ENCODE measurements at places on chromosomes 3 and 15. TPM values are rescaled to one million over a fixed set of nuclear protein-coding genes. Genes with fewer than 3 reads are reported as not detected.

The MAP1A gene
- total RNA-seq: 10.0 TPM

The POPDC2 gene
- total RNA-seq: 0.06 TPM

The ITPKA gene
- total RNA-seq: 20.0 TPM

DNA sequence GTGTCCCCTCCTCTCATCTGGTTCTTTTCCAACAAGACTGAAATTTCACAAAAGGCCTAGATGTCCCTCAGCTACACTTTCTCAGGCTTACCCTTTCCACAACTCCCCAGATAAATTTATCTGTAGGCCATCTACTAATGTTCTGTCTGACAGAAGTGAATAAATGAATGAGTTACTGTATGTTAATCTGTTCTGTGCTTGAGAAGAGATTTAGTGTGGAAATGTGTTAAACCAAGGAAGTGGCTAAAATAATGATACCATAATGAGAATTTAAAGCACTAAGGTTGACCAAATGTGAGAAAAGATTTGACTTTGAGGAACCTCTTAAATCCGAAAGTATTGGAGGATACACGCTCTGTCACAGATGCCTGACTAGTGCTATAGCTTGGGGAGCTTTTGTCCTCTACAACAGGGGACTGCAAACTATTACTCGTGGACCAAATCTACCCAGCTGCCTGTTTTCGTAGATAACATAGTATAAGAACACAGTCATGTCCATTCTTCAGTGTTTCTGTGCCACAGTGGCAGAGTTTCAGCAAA lies 74.8 kb upstream of the P2RY1 start:
- no peak for DNase-seq

GRCh38 chr3:59573911-59574310 lies 524.1 kb upstream of the CFAP20DC start:
- DNase-seq: peak; percentile 80

- DNase-seq: peak; percentile 84
Measured at GRCh38 chr3:133996251-133996661, 33.5 kb downstream of the SLCO2A1 start.

DNA sequence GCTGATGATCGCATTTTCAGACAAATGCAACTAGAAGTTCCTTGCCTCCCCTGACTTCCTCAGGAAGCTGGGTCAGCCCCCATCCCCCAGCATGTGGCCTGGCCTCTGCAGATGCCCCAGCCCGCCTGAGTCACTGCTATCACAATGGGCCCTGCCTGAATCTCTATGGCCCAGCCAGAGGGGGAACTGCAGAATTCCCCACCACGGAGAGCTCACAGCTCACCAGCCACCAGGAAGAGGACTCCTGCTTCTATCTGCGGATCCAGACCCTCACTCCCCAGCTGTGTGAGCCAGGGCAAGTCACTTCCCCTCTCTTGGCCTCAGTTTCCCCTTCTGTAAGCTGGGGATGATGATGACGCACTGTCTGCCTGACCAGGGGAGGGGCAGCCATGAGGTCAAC lies 6.9 kb downstream of the PLXND1 start:
- no peak for DNase-seq

- DNase-seq: no peak
Measured at GRCh38 chr3:136730595-136731273, 21.4 kb downstream of the STAG1 start.

DNA sequence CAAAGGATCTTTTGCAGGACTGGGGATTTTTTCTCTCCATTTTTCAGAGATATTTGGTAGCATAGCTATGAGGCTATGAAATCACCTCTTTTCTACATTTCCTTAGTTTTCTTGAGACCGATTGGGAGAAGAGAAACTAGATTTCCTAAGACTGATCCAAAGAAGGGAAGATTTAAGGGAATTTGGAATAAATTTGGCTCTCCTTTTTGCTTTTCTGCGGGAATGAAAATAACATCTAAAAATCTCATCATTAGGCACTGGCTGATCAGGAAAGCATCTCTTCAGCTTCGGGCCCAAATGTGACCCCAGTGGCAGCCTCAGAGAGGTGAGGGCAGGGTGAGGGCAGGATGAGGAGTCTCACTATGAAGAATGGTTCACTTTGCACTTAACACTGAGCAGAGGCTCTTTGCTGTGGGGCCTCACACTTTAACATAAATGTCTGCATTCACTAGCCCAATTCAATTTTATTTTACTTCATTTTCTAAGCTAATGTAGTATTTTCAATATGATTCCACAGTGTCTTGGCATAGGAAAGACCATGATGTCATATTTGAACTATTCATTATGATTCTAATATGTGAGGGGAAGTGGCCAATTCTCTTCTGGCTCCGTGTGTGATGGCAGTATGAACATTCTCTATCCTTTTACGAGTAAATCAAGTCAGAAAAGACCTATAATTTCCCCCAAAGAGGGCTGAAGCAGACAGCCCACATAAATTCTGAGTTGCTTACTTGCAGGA lies 193.2 kb downstream of the MEX3B start:
- no peak for DNase-seq

- DNase-seq: no peak
Measured at GRCh38 chr3:182305881-182306665, 487.2 kb upstream of the ATP11B start.

- DNase-seq: no peak
Measured at GRCh38 chr3:25592510-25592968, 72.2 kb downstream of the TOP2B start.

GRCh38 chr15:34161329-34161963 lies 48.5 kb downstream of the KATNBL1 start:
- no peak for DNase-seq

- DNase-seq: no peak
Measured at GRCh38 chr3:179036626-179037300, 34.8 kb downstream of the ZMAT3 start.

The ALG1L2 gene
- not detected for total RNA-seq

The TRH gene
- not detected for total RNA-seq

- DNase-seq: peak; percentile 74
Measured at GRCh38 chr15:31214864-31215489, 111.7 kb upstream of the KLF13 start.

GRCh38 chr3:16841041-16841753 lies 43.6 kb upstream of the PLCL2 start:
- no peak for DNase-seq

DNA sequence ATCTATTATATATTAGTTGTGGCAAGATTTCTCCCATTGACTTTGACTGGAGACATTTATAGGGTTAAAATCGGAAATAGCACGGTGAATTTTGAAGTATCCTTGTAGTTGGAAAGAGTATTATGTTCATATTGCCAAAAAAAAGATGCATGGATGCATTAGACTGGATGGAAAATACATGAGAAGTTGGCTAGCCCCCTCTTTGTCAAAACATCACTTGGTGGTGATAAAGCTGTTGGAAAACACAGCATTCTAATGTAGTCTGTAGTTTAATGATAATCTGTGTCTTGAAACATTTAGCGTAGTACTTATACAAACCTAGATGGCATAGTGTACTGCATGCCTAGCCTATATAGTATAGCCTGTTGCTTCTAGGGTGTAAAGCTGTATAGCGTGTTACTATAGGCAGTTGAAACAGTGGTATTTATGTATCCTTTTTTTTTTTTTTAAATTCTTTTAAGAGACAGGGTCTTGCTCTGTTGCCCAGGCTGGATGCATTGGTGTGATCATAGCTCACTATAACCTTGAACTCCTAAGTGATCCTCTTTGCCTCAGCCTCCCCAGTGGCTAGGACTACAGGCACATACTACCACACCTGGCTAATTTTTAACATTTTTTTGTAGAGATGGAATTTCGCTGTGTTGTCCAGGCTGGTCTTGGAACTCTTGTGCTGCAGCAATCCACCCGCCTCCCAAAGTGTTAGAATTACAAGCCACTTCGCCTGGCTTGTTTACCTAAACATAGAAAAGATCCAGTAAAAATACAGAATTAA lies 21.8 kb downstream of the CTNNB1 start:
- no peak for DNase-seq

GRCh38 chr15:90024406-90024805 lies 23.3 kb downstream of the ZNF710 start:
- DNase-seq: no peak

- peak; percentile 26 for DNase-seq
Measured at GRCh38 chr3:79005084-79005483, 762.7 kb downstream of the ROBO1 start.

DNA sequence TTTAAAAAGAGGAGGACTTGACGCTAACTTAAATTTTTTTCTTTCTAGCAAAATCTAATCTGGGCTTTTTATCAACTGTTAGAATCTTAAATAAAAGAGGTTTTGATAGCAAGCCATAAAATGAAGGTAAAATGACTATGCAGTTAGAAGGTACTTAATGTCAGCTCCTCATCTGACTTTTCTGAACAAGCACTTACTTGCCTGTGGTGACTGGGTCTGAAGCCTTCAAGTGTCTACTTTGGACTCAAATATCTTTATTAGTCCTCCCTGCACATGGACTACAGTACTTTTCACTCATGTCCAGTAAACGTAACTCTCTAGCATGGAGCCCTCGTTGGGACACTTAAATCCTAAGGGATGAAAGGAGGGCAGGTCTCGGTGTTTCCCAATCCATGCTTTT lies 135.9 kb downstream of the P2RY1 start:
- DNase-seq: no peak

The DAZL gene
- not detected for total RNA-seq

The KNL1 gene
- 40.6 TPM for total RNA-seq

The FHIT gene
- total RNA-seq: 13.8 TPM

The FETUB gene
- not detected for total RNA-seq

The KCNMB3 gene
- total RNA-seq: 0.10 TPM

- no peak for DNase-seq
Measured at GRCh38 chr3:44318891-44319311, 19.7 kb upstream of the TCAIM start.

The ZCWPW2 gene
- 3.8 TPM for total RNA-seq

GRCh38 chr3:196241704-196242103 lies 25.4 kb downstream of the SLC51A start:
- no peak for DNase-seq

DNA sequence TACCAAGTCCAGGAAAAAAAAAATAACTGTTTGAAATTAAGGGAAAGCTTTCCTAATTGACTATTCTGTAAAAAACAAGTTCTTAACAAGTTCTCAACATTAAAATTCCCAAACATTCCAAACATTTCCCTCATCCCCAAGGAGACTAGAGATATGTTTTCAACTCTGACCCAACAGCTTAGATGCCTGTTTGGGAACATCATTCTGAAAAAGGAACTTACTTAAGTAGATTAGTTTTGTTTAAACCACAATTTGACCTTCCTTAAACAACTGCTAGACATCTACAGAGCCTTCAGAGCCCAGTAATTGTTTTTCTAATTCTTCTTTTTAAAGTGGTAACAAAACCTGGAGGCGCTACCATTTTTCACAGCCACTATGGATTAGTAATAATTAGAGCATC lies 12.8 kb downstream of the UBR1 start:
- no peak for DNase-seq

GRCh38 chr15:80604583-80605575 lies 90.2 kb upstream of the ABHD17C start:
- no peak for DNase-seq

DNA sequence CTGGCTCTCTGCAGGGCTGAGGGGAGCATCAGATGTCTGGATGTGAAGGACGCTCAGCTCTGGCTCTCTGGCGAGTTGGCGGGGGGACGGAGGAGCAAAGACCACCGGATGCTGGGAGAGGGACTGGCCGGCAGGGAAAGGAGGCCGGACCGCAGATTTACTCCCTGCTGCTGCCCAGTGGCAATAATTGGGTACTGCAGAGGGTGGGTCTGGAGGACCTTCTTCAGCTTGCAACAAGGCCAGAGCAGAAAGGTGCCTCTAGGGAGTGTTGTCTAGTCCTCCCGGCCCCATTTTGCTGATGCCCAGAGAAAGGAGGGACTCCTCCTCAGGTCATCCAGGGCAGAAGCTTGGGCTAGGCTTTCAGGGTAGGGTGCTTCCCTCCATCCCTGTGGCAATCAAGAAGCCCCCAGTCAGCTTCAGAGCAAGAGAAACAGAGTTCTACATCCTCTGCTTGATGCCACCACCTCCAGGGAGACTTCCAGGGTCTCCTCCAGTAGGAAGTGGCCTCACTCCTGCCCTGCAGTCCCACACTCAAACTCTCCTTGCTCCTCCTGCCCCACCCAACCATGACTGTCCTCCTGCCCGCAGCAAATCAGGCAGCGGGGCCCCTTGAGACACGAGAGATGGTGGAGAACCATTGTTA lies 20.3 kb upstream of the CSPG4 start:
- peak; percentile 87 for DNase-seq

GRCh38 chr3:158368271-158368670 lies 202.7 kb upstream of the MLF1 start:
- no peak for DNase-seq

The NR2E3 gene
- not detected for total RNA-seq

DNA sequence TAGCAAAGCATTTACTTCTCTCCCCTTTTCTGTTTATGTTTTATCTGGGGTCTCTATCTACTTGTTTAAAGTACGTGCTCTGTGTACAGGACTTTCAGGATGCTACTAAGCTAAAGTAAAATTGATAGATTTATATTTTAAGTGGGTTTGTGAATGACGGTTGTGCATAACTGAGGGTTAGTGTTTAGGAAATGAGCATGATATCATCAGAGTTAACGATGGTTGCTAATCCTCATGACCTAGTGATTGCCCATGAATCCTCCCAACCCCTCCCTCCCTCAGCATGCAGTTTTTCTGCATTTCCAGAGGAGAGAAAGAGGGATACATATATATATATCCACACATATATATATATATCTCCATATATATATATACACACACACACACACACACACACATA lies 957.2 kb downstream of the TUSC7 start:
- DNase-seq: no peak

The KLHDC8B gene
- 20.0 TPM for total RNA-seq

DNA sequence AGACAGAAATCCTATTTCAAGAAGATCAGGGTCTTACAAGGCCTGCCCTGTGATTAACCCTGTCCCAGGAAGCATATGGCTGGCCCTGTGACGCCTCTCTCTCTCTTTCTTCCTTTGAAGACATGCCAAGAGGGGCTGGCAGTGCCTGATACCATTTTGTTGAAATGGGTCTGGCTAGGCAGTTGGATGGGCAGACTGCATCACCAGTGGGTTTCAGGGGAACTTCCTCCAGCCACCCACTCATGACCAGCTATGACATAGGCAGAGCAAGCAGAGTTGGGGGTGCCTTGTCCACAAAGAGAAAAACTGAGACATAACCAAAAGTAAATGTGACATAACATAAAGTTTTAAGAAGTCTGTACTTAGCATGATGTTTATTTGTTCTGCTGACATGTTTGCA lies 31.4 kb upstream of the MANF start:
- DNase-seq: peak; percentile 43

GRCh38 chr15:91803260-91803659 lies 50.2 kb upstream of the SLCO3A1 start:
- no peak for DNase-seq
